Esophagus muscularis mucosa (tissue), 4 donors: ENCODE measurements at places on chromosomes 7 and 10. TPM values are rescaled to one million over a fixed set of nuclear protein-coding genes. Genes with fewer than 3 reads are reported as not detected.

Gene EXOC6
- total RNA-seq, result 34.9 TPM

DNA sequence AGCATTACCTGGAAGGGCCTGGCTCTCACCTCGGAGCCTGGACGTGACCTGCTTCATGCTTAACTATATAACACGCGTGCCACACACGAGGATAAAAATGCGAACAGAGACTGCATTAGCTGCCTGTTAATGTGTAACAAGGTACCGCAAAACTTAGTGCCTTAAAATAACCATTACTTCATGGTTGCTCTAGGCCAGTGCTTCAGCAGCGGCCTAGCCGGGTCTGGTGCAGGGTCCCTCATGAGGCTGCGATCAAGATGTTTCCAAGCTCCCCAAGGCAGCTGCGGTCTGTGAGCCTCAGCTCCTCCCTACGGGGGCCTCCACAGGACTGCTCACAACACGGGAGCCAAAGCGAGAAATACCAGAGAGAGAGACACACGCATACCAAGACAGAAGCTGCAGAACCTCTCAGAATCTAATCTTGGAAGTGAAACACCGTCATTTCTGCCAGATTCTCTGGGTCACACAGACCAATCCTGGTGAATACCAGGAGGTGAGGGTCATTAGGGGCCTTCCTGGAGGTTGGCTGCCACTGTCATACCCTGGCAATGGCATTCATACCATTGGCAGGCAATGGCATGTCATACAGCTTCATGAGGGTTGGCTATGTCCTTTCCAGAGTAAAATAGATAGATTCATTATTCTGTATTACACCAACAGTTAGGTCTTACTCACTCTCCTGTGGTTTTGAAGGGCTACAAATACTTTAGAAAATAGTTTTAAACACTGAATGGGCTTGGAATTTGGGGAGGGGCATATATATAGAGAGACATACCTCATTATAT, 94.5 kb downstream of the HIPK2 start:
- DNase-seq, result no peak

DNA sequence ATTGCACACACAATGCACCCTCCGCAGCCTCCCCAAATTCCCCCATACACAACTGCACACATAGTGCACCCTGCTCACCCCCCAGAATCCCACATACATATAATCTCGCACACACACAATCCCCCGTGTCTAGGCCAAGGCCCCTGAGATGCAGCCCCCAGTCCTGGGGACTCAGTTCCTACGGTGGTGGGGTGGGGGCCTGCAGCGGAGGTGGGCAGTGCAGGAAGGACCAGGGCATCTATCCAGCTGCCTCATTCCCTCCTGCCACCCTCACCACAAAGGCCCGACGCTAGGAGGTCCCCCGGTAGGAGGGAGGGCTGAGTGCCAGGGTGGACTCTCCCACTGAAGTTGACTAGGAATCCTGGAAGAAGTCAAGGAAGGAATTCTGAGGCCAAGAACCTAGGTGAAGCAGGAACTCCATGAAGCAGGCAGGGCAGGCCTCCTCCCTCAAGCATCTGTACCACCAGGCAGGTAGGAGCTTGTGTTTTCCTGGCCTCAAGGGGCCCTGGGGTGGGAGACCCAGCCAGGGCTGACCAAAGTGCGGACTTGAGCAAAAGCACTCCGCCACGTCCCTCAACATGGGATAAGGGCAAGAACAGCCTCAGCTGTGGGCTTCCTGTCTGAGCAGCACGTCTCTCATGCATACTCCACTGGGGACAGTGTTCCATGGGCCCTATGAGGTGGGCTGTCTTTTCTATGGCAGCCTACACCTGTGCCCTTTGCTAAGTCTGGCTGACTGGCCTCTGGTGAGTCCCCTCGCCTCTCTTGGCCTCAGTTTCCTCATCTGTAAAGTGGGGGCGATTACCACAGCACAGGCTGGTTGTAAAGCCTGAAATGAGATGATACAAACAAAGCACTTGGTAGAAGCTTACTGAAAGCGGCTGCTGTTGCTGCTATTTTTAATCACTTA, 145.7 kb downstream of the MAPK8 start:
- no peak for DNase-seq

DNA sequence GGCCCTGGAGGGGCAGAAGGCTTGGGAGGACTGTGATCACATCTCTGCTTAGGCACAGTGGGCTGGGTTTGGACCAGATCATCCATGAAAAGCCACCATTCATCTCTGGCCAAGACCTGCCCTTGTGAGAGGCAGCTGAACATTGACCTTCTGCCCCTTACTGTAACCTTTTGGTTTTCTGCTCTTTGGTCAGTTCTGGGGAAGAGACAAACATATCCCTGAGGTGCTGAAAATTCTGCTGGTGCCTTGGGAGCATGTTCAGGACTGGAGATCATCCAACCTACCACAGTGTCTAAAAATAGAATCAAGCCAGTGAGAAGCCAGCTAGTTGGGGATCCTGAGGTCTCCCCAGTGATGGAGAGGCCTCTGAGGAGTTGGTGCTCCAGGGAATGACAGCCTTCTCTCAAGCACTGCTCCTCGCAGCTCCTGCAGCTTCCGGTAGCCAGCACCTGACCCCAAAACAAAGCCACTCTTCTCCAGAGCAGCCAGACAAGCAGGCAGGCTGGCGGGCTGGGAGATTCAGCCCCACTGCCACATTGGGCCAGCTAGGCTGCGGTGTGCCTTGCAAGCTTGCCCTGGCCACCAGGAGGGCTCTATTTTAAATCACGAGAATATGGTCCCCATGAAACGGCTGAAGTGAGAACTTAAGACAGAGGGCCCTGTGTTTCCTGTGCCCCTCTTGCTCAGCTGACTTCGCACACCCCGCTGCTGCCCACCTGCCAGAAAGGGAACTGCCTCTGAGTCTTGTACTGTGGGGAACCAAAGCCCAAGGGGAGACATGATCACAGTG, 37.8 kb upstream of the UBE2H start:
- no peak for DNase-seq

Gene ZNF3
- total RNA-seq, result 25.3 TPM

Gene SLC26A3
- 8.7 TPM for total RNA-seq

DNA sequence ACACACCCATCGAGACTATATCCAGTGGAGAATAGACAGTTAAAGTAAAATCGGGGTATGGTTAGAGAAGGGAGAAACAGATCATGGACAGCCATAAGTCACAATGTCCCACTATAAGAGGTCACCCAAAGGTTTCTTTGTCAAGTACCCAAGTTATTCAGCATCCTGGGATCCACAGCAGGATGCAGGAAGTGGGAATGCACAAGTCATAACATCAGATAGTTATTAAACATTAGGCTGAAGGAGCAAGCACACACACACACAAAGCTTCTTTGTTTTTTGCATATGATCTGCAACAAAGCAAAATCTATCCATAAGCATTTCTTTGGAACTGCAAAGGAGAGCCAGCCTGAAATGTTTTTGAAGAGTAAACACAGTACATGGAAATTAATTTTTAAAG, 111.6 kb downstream of the NOC3L start:
- DNase-seq, result no peak

Gene FFAR4
- total RNA-seq, result 0.42 TPM

GRCh38 chr10:81576336-81576735, 298.7 kb upstream of the NRG3 start:
- no peak for DNase-seq

GRCh38 chr7:98557538-98558031, 59.5 kb upstream of the NPTX2 start:
- DNase-seq, result no peak

GRCh38 chr7:139936760-139937310, 107.8 kb downstream of the TBXAS1 start:
- DNase-seq, result no peak

DNA sequence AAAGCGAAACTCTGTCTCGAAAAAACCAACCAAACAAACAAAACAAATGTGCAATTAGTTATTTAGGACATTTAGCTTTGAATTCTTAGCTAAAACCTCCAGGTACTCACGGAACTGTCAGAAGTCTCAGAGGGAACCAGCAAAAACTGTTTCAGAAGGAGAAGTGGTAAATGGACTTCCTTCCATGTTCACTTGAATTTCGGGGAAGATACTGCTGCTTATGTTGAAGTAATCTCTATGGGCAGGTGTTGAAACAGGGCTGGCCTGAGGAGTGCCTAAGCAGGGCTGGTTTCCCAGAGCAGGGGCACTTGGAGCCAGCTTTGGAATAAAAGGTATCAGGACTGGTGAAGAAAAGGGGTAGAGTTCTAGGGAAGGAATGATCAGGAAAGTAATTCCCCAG, 2.4 kb upstream of the EXOC6 start:
- DNase-seq, result no peak

DNA sequence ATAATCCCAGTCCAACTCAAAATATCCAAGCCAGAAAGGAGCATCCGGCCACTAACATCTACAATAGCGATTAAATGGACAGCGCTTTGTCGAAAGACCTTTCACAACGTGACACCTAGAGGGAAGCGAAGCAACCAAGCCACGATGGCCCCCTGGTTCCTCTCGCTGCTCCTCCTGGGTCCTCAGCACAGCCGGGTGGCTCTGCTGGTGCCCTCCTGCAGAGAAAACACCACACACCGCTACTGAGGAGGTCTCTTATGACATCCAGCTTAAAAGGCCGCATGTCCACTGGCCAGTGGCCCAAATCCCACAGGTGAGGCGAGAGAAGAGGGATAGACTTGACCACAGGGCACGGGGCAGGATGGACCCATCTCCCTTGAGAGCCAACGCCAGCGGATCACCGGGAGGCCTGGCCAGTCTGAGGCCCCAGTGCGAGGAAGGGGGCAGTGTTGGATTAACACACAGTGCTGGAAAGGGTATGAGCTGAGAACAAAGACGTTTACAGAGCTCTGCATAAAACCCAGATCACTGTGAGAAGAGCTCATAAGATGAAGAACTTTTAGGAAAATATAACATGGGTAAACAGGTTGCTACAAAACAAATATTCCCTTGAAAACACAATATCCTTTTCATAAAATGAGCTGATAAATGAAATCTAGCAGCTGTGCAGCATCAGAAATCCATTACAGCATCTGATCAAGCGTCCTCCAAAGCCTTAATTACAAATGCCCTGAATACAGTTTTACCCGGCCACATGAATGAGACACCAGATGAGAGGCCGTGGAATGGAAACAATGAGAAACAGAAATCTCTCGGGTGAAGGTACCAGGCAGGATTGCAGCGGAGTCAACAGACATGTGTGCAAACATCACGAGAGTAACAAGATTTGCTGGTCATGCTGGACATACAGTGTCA, 236.7 kb downstream of the DIP2C start:
- no peak for DNase-seq

DNA sequence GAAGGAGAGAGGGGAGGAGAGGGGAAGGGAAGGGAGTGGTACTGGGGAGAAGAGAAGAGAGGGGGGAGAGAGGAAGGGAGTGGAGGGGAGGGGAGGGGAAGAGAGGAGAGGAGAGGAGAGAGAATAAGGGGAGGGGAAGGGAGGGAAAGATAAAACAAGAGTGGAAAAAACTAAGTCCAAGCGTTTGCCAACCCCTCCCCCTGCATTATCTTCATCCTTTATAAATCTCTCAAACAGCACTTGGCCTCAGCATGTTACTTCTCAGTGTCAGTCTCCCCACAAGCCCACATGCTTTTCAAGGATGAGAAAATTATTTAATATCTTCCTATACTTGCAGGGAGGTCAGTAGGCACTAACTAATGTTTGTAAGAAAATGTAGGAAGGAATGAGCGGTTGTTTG, 204.5 kb downstream of the LSM5 start:
- no peak for DNase-seq

Gene RARRES2
- total RNA-seq, result 143 TPM

Gene FLNC
- total RNA-seq, result 418 TPM

- DNase-seq, result no peak
Measured at GRCh38 chr7:132390705-132391104, 185.6 kb downstream of the PLXNA4 start.

DNA sequence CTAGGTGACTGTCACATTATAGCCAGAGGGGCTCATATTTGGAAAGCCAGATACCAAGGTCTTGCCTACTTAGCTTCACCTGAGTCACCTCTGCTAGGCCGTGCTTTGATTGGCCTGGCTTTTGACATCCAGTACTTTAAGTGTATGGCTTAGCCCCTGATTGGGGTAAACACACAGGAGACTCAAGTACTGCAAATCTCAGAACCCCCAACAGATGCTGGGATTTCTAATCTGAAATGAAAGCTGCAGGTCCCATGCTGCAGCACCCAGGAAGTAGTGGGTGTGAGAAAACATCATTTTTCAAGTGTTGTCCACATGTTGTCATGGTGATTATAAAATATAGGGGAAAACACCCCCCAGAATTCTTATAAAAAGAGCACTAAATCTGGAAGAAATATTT, 76.2 kb downstream of the WIPF3 start:
- no peak for DNase-seq

DNA sequence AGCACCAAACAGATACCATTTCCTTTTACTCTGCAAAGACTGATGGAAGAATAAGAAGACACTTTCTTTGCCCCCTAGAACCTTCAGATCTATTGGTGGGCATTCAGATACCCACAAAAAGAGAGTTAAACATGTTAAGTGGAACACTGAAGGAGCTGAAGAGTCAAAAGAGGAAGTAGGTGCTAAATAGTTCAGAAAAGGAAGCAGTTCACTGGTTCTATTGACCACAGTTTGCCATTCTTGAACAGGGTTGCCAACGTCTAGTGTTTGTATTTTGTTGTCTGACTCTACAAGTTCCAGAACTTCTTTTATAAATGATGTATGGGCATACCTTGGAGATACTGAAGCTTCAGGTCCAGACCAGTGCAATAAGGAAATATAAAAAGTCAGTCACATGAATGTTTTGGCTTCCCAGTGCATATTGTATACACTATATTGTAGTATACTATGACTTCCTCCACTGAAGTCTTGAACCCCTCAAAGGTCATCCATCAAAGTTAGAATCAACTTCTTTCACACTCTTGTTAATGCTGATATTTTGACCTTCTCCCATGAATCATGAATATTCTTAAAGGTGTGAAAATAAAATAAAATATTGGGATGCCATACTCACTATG, 47.5 kb upstream of the AGR3 start:
- DNase-seq, result no peak

- DNase-seq, result no peak
Measured at GRCh38 chr10:5942474-5942873, 34.9 kb downstream of the IL15RA start.

GRCh38 chr7:150406567-150407421, 27.7 kb downstream of the ZNF775 start:
- DNase-seq, result no peak

GRCh38 chr10:13651969-13652720, 65.4 kb downstream of the PRPF18 start:
- DNase-seq, result no peak

Gene A1CF
- not detected for total RNA-seq

Gene CSGALNACT2
- total RNA-seq, result 32.7 TPM

- no peak for DNase-seq
Measured at GRCh38 chr7:87344446-87344845, 1.0 kb upstream of the CROT start.

Gene ZDHHC16
- 23.9 TPM for total RNA-seq

GRCh38 chr10:124532788-124533187, 71.2 kb downstream of the LHPP start:
- DNase-seq, result no peak

Gene GPR15LG
- not detected for total RNA-seq

DNA sequence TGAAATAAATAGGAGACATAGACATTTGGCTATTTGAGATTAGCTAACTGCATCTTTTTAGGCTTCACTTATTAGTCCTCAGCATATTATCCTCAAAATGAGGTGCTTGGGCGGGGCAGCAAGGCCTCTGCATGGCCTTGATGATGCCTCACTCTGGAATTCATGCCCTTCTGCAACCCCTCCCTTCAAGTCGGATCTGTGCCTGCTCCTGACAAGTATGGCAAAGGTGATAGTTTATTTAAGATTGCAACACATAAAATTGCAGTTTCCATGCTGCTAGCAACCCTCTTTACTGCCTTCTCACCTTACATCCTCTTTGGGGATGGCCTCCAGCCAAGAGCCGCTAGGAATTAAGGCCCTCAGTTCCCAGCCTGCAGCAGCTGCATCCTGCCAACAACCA, 241.3 kb upstream of the ADARB2 start:
- no peak for DNase-seq

Gene PODXL
- 29.2 TPM for total RNA-seq
